ENCODE measurements at places on chromosomes 16 and 17.
A peak's percentile ranks its signal among the peaks of the same experiment; 100 is the strongest.

DNA sequence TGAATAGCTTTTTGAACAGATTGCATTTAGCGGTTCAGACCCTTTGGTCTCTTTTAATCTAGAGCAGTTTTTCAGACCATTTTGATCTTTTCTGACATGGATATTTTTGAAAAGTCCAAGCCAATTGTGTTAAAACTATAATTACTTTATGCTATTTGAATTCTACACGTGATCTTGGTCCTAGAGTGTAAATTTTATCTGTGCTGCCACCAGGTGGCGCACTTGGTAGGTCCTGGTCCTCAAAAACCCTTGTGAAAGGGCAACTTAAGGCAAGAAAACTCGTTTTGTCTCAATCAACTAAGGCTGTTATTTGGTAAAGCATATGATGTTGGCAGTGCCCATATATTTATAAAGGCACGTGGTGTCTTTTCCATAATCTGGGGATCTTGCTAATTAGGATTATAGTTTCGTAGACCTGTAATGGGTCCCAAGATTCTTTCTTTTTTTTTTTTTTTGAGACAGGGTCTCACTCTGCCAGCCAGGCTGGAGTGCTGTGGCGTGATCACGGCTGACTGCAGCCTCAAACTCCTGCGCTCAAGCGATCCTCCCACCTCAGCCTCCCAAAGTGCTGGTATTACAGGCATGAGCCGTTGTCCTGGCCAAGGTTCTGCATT, 43.9 kb upstream of the TEX2 start:
- peak; percentile 70 for DNase-seq

DNA sequence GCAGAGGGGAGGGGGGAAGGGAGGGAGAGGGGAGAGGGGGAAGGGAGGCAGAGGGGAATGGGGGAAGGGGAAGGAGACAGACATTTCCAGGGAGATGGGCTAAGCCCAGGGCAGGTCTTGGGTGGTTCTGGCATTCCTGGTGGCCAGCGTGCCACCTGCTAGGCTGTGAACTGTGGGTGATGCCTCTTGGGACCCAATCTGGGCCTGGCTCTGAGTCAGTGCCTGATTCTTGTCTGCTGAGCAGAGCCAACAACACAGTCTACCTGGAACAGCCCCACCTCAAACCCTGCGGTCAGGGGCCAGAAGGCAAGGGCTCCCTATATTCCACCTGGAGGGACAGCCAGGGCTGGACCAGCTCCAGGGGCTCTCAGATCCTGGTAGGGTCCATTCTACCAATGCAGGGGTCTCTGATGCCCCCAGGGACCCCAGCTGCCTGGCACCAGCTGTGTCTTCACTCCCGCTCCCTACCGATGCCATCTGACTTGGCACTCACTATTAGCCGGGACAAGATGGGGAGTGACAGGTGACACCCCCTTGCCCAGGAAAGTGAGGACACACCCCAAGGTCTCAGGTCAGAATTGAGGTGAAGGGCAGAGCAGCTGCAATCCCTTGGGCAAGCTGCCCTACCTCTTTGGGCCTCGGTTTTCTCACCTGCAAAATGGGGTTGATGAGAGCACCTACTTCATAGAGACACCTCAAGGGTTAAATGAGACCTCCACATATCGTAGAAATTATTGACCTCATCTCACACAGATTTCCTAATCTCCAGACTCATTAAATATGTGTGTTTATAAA, 87.2 kb downstream of the LITAF start:
- no peak for DNase-seq

DNA sequence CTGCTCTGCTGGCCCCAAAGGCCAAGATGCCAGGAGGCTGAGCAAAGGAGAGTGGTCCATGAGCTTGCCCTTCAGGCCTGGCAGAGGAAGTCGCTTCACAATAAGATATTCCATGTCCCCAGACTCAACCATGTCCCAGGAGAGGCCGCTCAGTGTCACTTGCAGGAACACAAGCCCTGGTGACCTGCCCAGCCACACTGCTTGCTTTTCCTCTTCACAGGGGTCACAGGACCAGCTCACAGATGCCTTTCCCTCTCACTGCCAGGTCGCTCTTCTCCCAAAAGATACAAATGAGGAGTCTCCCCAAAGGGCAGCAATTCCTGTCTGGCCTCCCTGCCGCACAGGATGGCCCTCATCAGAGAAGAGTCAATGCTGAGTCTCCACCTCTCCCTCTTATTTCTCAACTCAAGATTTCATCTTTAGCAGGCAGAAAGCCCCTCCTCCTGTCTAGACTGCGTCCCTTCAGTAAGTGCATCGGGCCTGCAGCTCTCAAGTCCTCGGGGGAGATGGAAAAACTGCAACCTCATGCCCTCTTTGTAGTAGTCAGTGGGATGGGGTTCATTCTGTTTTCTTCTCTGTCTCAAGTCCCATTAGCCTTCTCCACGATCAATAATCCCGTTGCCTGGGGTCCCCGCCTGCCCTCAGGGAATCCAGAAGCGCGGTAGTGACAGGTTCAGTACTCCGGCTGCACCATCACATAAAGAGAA, 5.0 kb downstream of the JUP start:
- no peak for DNase-seq

GRCh38 chr16:927406-927805, 43.4 kb downstream of the LMF1 start:
- DNase-seq, result no peak

- DNase-seq, result no peak
Measured at GRCh38 chr16:3882531-3882930, 2.0 kb upstream of the CREBBP start.

DNA sequence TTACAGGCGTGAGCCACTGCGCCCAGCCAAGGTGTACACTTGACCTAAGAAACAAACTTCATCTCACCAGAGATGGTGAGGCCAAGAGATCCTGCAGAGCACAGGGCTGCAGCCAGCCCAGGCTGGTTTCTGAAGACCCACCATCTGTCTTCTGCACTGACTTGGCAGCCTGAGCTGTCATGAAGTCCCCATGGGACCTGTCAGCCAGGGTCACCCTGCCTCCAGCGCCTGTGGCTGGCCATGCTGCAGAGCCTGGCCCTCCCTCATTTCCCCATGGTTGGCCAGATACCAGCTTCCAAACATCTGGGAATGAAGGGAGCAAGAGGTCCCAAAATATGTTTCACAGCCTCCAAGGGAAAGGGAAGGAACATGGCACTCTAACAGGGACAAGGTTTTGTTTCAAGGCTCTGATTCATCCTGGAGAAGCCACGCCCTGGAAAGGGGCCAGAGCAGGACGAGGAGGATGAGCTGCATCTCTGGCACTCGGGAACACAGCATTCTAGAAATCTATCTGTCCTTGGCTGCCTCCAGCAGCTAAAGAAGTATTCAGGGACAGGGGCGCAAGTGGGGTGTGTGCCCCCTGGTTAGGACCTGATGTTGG, 45.3 kb downstream of the DDX19A start:
- DNase-seq, result no peak

DNA sequence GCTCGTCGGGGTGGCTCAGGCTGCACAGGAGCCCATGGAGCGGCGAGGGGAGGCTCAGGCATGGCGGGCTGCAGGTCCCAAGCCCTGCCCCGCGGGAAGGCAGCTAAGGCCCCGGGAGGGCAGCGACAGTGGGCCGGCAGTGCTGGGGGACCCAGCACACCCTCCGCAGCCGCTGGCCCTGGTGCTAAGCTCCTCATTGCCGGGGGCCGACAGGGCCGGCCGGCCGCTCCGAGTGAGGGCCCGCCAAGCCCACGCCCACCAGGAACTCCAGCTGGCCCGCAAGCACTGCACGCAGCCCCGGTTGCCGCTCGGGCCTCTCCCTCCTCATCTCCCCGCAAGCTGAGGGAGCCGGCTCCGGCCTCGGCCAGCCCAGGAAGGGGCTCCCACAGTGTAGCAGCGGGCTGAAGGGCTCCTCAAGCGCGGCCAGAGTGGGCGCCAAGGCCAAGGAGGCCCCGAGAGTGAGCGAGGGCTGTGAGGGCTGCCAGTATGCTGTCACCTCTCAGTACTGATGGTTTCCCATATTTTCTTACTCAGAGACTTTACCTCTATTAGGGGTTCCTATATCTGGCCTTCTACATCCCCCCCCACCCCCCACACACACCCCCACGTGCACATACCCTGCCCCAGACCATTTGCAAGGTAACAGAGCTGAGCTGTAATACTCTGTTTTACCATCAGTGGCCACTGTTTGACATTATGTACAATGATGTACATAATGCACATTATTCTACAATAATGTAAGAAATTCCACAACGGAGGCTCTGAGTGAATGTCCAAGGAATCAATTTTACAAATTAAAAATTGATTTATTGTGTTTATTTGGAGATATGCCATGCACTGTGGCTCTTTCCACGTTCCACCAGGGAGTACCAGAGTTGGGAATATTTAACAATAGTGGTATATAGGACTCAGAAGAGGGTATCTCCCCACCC, 3.7 kb upstream of the VAT1L start:
- DNase-seq, result no peak

GRCh38 chr17:66520999-66521398, 218.6 kb downstream of the PRKCA start:
- DNase-seq, result no peak

GRCh38 chr16:89009343-89010209, 32.6 kb upstream of the CBFA2T3 start:
- no peak for DNase-seq

DNA sequence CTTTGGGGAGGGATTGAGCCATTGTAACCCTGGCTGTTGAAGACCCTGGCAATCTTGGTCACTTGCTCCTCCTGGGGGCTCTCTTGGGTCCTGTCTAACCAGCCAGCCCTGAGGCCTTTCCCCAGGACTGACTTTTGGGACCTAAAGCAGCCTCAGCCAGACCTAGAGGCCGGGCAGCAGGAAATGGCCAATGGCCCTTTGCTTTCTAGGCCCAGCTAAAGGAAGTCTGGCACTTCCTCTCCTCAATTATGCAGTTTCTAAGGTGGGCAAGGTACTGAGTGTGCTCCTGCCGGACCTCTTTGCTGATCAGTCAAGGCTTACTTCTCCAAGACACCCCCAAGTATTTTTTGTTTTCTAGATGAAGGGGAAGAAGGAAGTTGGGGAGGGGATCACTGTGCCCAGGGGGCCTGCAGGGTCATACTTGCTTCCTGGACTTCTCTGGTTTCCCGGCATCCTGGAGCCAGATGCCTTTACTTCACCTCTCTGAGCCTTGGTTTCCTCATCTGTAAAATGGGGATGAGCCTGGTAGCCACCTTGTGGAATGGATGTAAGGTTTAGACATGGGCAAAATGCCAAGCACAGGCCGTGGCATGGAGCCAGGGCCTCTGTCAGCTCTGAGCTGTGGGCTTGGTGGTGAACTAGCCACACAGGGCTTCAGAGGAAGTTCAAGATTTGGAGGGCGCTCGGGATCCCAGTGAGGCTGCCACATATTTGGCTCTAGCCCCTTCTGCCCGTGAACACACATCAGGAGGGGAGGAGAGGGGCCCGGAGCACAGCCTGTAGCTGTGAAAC, 8.6 kb downstream of the CX3CL1 start:
- DNase-seq, result no peak

DNA sequence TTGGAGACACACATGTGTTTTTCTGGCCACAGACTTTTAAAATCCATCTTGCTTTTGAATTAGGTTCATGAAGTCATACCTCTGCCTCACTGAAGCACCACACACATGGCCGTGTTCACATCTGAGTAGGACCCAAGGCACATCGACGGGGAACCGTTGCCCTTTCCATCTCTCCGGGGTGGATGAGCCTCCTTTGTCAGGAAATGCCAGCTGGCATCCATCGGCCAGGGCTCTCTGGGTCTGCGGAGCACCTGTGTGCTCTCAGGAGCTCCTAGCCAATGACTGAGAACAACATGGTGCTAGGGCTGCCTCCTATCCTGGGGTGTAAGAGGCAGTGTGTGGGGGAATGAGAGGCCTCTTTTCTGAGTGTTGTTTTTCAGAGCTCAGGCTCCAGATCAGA, 24.5 kb upstream of the NKD1 start:
- no peak for DNase-seq

- DNase-seq, result no peak
Measured at GRCh38 chr17:57584050-57584551, 161.0 kb downstream of the CCDC182 start.

GRCh38 chr16:1258906-1259759, 3.3 kb downstream of the TPSD1 start:
- no peak for DNase-seq
